IMR-90 (cell line): ENCODE measurements at places on chromosomes 7 and 10.

DNA sequence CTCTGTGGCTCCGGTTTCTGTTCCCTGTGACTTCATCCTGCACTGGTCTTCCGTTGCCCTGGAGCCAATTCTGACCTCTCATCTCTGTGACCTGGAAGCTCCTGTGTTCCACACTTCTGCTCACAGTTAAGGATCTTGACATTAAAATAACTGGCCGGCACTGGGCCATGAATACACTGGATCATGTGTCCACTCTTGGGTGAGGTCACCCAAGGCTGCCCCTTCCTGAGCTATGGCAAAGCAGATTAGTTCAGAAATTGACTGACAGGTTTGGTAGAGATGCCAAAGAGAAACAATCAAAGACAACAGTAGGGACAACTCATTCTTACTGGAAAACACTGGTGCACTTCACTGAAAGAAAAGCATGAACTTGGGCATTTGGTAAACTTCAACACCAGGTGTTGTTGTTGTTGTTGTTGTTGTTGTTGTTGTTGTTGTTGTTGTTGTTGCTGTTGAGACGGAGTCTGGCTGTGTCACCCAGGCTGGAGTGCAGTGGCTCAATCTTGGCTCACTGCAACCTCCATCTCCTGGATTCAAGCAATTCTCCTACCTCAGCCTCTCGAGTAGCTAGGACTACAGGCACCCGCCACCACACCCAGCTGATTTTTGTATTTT lies 36.7 kb upstream of the GRID1 start:
- no peak for DNase-seq

- DNase-seq: no peak
Observed at GRCh38 chr7:157937406-157937805, 600.6 kb downstream of the DNAJB6 start.

GRCh38 chr10:88088441-88089340 lies 225.3 kb downstream of the PTEN start:
- DNase-seq: no peak

GRCh38 chr10:49300140-49300974 lies 1.4 kb downstream of the C10orf71 start:
- peak; percentile 17 for DNase-seq

GRCh38 chr10:55212051-55212450 lies 411.0 kb upstream of the PCDH15 start:
- DNase-seq: no peak

GRCh38 chr7:98283887-98284222 lies 2.4 kb downstream of the BRI3 start:
- no peak for DNase-seq
